ENCODE measurements at places on chromosomes 1 and 21. TPM values are rescaled to one million over a fixed set of nuclear protein-coding genes. Genes with fewer than 3 reads are reported as not detected.

The TACSTD2 gene
- polyA plus RNA-seq, result 0.25 TPM

The NGF gene
- polyA plus RNA-seq, result 0.59 TPM

The IFI44 gene
- 5.0 TPM for polyA plus RNA-seq

The BCAN gene
- 0.08 TPM for polyA plus RNA-seq

The SYPL2 gene
- 67.8 TPM for polyA plus RNA-seq

The TEDDM1 gene
- polyA plus RNA-seq, result not detected

The TNNI3K gene
- 2.3 TPM for polyA plus RNA-seq

The OPTC gene
- not detected for polyA plus RNA-seq

The STPG1 gene
- polyA plus RNA-seq, result 4.2 TPM

The FAM229A gene
- polyA plus RNA-seq, result 3.1 TPM

The INAVA gene
- 0.04 TPM for polyA plus RNA-seq

The AMY1B gene
- polyA plus RNA-seq, result not detected

The HAO2 gene
- not detected for polyA plus RNA-seq

The GNB1 gene
- polyA plus RNA-seq, result 32.3 TPM

The PADI4 gene
- polyA plus RNA-seq, result not detected

The RAB29 gene
- 20.5 TPM for polyA plus RNA-seq

The TMEM9 gene
- 23.4 TPM for polyA plus RNA-seq

The PGLYRP4 gene
- not detected for polyA plus RNA-seq

The SH3GLB1 gene
- polyA plus RNA-seq, result 124 TPM

The TBX19 gene
- polyA plus RNA-seq, result 0.36 TPM

The ITSN1 gene
- 24.3 TPM for polyA plus RNA-seq
